ENCODE measurements at places on chromosomes 5 and 9.

- DNase-seq, result no peak
These were observed 325.3 kb upstream of the GRAMD2B start for GRCh38 chr5:126097876-126098275.

- no peak for DNase-seq
These were observed 72.0 kb upstream of the COL5A1 start for GRCh38 chr9:134569626-134570025.

DNA sequence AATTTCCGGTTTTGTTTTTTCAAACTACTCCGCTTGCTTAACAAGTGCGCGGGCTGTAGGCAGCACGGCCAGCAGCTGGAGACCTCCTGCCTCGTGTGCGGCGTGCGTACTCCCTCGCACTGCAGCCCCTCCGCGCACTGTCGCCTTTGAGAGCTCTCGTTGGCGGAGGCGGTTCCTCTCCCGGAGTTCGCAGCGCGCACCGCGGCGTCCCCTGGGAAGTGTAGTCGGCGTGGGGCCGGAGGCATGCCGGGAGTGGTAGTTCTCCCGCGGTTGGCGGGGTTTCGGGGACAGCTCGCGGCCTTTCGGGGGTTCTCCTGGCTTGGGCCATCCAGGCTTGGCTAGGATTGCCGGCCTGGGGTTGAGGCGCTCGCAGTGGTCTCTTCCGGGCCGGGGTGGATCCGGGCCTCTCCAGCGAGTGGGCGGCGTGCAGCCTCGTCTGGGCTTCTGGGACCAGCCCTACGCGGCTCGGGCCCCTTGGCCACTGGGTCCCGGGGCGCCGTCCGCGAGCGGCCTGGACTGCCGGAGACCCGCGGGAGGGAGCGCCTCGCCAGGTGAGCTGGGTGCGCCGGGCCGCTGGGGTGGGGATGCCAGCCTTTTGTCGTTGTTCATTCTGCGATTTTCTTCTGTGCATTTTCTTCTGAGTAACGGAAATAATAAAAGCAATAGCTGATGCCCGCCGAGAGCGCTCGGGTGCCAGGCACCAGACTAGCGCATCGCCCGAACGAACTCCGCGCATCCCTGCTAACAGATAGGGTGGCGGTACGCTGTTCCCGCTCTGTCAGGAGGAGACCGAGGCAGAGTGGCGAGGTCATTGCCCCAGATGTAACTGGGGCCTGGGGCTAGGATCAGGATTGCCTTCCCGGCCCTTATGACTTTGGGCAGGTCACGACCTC is at the start of gene ZNF354C:
ZNF354C (plus strand) TSS at position 258 of the 893 bp plus-strand sequence. CDS start 1,696 bp downstream, outside the sequence.
- DNase-seq, result peak; percentile 94

DNA sequence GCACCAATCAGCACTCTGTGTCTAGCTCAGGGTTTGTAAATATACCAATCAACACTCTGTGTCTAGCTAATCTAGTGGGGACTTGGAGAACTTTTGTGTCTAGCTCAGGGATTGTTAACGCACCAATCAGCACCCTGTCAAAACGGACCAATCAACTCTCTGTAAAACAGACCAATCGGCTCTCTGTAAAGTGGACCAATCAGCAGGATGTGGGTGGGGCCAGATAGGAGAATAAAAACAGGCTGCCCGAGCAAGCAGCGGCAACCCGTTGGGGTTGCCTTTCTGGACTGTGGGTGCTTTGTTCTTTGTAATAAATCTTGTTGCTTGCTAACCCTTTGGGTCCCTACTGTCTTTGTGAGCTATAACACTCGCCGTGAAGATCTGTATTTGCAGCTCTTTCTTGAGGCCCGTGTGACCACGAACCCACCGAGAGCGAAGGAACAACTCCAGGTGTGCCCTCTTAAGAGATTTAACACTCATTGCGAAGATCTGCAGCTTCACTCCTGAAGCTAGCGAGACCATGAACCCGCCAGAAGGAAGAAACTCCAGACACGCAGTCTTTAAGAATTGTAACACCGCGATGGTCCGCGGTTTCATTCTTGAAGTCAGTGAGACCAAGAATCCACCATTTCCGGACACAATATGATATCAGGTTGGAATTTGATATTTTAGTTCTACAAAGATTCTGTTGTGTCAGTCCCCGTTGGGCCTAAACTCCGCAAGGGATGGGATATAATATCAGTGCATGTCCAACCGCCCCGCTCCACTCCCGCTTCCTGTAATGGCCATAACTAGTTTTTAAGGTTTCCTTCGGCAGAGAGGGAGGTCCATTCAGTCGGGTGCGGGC is 740 bp upstream of the TRMT10B start:
- no peak for DNase-seq

- no peak for DNase-seq
These were observed 28.4 kb upstream of the MVB12B start for GRCh38 chr9:126298063-126298801.

GRCh38 chr9:70549926-70550325 is 135.5 kb upstream of the KLF9 start:
- no peak for DNase-seq

GRCh38 chr5:93886917-93887361 is 145.5 kb upstream of the POU5F2 start:
- DNase-seq, result no peak

GRCh38 chr9:68678430-68678829 is 26.6 kb upstream of the PIP5K1B start:
- DNase-seq, result no peak

DNA sequence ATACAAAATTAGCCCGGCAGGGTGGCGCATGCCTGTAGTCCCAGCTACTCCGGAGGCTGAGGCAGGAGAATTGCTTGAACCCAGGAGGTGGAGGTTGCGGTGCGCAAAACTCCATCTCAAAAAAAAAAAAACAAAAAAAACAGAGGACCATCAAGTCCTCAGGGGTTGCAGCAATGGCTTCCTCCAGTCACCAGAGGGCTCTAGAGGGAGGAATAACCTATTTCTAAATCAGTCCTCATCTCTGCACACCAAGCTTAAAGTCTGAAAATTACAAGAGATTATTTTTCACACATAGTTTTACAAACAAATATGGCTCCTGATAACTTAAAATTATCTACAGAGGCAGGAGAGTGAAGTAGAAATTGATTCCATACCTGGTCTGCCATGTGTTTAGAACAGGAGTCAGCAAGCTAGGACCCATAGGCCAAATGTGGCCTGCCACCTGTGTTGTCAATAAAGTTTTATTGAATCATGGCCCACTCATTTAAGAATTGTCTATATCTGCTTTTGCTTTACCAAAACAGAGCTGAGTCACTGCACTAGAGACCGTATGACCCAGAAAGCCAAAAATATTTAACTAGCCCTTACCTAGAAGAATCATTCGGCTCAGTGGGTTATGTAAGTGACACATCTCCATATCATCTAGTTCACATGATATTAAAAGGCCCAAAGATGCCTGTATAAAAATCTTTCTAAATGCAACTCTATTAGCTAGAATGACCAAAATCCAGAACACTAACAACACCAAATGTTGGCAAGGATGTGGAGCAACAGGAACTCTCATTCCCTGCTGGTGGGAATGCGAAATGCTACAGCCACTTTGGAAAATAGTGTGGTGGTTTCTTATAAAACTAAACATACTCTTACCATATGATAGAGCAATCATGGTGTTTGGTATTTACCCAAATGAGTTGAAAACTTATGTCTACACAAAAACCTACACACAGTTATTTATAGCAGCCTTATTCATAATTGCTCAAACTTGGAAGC is 207.7 kb downstream of the FRMD3 start:
- no peak for DNase-seq

GRCh38 chr9:3235497-3235896 is 290.3 kb downstream of the RFX3 start:
- DNase-seq, result no peak

DNA sequence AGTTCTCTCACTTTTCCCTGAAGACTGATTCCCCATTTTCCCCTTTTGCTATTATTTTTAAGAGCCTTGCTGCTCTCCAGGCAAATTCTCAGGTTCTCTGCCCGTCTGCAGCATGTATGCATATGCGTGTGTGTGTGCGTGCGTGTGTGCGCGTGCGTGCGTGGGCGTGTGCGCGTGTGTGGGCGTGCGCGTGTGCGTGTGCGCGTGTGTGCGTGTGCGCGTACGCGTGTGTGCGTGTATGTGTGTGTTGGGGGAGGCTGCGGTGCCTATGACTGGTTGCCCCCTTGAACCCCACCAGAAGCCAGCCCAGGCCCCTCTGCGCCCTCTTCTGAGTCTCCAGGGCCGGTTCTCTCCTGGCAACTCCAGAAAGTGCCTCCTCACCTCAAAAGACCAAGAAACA is 987 bp upstream of the FOXI1 start:
- no peak for DNase-seq

DNA sequence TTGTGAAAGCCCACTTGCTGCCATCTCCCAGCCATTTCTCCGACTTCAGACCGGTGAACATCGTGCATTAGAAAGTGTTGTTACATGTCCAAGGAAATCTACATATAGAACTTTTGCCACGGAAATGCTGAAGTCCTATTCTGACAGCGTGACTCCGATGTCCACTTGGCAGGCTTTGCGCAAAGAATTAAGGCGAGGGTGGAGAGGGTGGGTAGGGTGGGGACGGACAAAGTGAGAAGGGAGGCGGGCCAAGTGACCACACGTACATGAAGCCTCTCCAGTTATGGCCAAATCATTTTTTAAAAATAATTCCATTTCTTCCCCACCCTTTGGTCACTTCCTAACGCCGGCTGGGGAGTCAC is 460 bp upstream of the ACO1 start:
- DNase-seq, result no peak

DNA sequence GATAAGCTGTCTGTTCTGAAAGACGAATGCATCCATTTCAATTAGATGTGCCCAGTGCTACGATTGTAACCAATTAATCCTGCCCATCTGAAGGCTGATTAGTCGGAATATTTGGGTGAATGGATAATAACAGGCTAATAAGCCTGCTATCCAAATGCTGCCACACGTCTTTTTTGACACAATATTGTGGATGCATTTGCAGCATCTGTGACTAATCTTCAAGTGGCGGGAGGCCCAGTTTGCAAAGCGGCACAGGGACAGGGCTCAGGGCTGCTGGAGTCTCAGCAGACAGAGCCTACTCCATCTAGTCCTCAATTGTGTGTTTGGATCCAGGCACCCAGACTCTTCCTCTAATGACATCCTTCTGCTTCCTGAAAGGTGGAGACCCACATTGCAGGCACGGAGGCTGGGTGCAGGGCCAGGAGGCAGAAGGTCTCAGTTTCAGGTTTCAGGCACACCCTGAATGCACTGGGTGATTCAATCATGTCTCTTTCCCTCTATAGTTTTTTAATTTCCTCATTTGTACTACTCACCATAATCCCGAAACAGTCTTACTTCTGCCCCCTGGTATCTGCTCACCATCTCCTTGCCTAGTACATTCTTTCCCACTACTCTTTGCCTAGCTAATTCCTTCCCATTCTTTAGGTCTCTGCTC is 169.6 kb downstream of the ASTN2 start:
- no peak for DNase-seq

DNA sequence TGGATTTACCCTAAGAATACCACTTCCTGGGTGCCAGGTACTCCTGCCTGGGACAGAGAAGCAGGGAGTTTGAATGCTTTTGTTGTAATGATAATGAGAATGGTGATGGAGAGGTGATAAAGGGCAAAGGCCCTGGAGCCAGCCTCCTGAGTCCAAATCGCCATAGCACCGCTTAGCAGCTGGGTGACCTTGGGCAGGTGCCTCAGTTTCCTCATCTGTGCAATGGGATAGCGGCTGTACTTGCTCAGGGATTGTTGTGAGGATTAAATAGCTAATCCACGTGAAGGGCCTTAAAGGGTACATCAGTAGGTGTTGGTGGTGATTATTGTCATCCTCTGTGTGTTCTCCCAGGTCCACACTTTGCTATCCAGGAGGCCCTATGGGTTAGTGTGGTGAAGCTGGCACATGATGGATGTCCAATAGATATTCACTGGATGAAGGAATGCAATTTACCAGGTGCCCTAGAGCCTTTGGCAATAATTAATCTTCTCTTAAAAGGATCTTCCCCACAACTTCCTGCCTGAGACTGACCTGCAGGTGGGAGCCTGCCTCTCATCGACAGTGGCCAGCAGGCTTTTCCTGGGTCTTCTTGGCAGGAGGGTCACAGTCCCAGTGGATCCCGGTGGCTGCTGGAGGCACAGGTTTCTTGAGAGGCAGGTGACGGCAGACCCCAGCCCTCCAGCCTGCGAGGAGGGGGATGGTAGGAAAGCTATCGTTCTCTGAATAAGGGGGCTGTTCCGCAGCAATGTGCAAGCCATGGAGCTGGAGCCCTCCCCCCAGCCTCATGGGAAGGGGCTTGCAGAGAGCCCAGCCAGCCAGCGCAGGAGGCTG is 160.2 kb downstream of the MACROH2A1 start:
- DNase-seq, result peak; percentile 48

DNA sequence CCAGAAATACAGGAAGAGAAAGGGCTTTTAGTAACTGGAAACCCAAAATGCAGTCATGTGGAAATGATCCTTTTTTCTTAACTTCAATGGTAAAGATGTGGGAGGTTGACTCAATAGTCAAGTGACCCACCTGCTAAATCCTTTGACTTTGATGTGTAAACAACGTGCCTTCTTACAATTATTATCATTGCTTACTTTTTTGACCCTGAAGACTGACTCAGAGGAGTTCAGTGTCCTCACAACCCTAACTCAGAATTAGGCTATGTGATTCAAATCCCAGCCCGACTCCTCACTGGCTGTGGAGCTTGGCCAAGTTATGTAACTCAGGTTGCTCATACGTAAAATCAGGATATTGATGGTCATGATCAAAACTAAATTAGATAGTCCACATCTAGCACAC is 27.9 kb downstream of the ANXA1 start:
- no peak for DNase-seq

DNA sequence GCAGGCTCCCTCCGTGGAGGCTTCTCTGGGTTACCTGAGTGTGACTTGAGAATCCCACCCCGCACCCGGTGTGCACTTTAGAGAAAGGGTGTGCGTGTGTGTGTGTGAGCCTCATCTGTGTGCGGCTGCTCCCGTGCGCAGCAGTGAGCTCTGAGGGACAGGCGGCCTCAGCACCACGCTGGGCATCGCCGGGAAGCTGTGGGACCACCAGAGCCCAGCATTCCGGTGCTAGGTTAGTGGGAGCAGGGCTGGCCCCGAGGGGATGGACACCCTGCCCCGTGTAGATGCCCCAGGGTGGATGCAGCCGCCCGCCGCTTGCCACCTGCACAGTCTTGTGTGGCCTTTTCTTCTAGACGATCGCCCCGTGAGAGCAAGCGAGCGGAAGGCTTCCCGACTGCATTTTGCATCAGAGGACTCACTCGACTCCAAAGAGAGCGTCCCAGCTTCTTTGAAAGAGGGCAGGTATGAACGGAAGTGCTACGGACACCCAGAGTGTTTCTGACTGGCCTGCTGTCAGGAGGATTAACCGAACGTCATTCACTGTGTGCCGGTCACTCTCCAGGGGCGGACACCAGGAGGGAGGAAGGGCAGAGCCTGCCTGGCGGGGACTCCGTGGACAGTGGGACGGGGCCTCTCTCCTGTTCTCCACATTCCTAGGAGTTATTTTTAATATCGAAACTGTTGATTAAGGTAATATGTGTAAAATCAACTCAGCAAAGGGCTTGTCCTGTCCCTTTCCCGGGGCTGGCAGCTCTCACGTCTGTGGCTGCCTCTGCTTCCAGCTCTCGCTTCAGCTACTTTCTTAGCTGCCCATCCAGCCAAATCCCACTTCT is 12.2 kb downstream of the CEP72 start:
- DNase-seq, result no peak

DNA sequence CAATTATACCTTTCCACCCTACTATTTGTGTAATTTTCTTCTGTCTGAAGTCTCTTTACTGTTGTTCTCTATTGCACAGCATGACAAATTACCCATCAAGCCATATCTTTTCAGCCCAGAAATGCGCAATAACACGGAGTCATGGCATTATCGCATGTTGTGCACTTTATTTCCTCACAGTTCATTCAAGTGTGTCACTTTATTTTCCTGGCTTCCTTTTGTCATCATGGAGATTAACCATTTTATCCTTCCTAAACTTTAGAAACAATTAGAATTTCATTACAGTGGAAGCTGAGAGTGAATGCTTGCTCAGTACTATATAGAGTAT is 41.3 kb upstream of the MEF2C start:
- DNase-seq, result no peak
